ENCODE measurements at places on chromosomes 3 and 15. TPM values are rescaled to one million over a fixed set of nuclear protein-coding genes. Genes with fewer than 3 reads are reported as not detected.

Gene TMEM207
- not detected for total RNA-seq

Gene TRIM71
- total RNA-seq, result not detected

Gene PRRT3
- total RNA-seq, result 1.7 TPM

Gene IL16
- 19.5 TPM for total RNA-seq

Gene TM4SF1
- 213 TPM for total RNA-seq

Data from aorta (tissue), 5 donors.